Activated T-helper 17 cell treated with anti-CD3 and anti-CD28 coated beads, Interleukin-2, amount 50 U/mL, for 72 hours (primary cell): ENCODE measurements at places on chromosomes 2 and 18. TPM values are rescaled to one million over a fixed set of nuclear protein-coding genes. Genes with fewer than 3 reads are reported as not detected.

DNA sequence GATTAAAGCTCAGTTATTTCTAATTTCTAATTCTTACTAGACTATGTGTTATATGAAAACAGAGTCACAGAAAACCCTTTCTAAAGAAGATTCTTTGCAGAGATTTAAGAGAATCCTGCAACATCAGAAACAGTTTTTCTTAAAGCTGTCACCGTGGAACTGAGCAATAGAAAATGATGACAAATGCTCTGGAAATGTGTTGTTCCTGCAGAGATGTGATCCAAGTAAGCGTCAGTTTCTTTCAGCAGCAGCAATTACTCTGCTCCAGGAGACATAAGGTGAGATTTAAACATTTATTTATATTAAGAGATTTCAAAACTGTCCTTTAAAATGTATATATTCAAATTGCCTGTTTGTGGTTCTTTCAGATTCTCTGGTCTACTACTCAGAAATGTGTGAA, 350.5 kb upstream of the NETO1 start:
- no peak for ATAC-seq

- ATAC-seq, result no peak
Observed at GRCh38 chr18:28110924-28111323, 66.0 kb downstream of the CDH2 start.

GRCh38 chr2:25201794-25202193, 33.4 kb upstream of the POMC start:
- ATAC-seq, result no peak

GRCh38 chr2:128414351-128414750, 95.7 kb upstream of the HS6ST1 start:
- no peak for ATAC-seq

The CAPN13 gene
- not detected for total RNA-seq

DNA sequence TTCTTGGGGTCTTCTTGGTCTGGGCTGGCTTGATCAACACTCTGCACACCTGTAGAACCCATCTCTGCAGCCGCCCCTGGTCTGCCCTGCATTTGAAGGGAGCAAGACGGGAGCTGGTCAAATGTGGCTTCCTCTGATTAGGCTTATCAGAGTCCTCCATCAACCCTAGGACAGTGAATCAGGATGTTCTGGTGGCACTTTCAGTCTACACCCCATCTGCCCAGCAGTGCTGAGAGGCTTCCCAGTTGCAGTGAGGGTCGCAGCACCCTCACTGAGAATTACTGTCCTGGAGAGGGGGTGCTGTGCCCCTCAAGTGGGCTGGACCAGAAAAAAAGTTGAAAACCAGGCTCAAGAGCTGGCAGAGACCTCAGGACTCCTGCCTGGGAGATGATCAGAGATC, 152.9 kb downstream of the DYSF start:
- ATAC-seq, result no peak

The MAPRE3 gene
- total RNA-seq, result 4.2 TPM

The TMEM37 gene
- not detected for total RNA-seq

DNA sequence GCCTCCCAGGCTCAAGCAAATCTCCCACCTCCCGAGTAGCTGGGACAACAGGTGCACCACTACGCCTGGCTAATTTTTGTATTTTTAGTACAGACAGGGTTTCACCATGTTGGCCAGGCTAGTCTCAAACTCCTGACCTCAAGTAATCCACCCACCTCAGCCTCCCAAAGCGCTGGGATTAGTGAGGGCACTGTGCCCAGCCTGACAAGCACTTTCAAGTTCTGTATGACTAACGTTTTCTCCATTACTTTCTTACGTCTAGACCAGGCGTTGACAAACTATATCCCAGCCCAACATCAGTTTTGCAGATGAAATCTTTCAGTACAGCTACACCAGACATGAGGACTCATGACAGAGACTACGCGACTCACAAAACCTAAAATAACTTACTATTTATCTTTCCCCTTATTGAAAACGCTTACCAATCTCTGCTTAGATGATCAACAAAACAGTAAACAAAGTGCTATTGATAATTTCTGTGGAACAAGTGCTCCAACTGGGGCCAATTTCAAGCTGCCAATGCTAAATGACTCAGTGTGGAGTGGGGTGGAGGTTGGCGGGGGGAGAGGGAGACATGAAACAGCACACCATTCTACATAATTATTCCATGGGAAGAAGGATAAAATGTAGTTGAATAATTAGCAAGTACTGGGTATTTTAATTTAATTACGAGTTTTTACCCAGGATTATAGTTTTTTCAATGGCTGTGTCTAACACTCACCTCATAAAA, 59.1 kb downstream of the SAP130 start:
- ATAC-seq, result no peak

DNA sequence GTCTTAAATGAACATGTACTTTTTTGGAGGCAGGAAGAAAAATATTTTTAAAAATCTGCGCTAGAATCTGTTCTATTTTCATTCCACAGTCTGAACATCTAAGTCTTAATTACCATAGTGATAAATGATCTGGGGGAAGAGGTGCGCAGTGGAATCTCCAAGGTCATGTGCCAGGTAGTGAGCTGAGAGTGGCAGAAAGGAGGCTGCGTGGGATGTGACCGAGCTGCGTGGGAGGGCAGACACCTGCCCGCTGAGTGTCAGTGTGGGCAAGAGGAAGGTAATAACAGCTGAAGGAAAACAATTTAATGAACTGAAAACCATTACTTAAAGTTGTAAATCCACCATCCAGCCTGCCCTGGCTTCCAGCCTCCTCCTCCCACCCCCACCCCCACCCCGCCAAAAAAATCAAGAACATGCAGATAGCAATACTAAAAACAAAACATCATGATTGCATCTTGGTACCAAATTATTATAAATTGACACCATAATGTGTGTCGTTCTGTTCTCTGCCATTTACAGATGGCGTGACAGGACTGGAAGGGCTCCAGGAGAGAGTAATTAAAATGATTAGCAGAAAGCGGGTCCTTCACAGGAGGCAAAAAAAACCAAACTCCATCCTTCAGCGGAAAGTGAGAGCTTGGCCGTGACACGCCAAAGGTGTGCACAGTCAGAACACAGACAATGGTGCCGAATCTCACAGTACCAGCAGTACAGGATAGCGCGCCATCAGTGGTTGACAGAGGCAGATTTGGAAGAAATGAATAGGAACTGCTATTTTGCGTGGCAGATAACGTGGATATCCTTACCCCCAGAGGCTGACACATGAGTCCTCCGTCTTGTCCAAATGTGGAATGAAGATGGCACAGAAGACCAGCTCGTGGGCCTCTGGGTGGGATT, 11.4 kb upstream of the DTNB start:
- ATAC-seq, result no peak

DNA sequence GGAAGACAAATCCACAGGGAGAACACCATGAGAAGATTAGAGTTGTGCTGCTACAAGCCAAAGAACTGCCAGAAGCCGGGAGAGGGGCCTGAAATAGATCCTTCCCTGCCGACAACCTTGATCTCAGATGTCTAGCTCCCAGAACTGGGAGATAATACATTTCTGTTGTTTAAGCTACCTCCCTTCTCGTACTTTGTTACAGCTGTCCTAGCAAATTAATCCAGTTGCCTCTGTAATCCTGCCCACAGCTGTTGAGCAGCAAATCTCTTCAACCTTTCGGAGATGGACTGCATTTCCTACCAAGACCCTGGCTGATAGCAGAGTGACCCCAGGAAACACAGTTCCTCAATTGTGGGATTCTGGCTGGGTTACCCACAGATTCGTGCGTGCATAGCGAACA, 2.6 kb upstream of the TBC1D8 start:
- ATAC-seq, result no peak
